ENCODE measurements at places on chromosomes 13 and 19. TPM values are rescaled to one million over a fixed set of nuclear protein-coding genes. Genes with fewer than 3 reads are reported as not detected.

Gene SPINT2
- 1.4 TPM for total RNA-seq

Gene BLOC1S3
- total RNA-seq, result 2.2 TPM

Gene ASPDH
- not detected for total RNA-seq

Gene PEG3
- total RNA-seq, result 0.16 TPM

Gene ZNF256
- 6.3 TPM for total RNA-seq

Gene MYCBP2
- total RNA-seq, result 47.1 TPM

Gene TDRD3
- total RNA-seq, result 18.9 TPM

Gene FFAR1
- total RNA-seq, result not detected

Gene IL12RB1
- total RNA-seq, result 0.32 TPM

Gene KL
- total RNA-seq, result not detected

Gene CALR3
- total RNA-seq, result not detected
